Endothelial cell of umbilical vein (primary cell): ENCODE measurements at places on chromosomes 5 and 9. TPM values are rescaled to one million over a fixed set of nuclear protein-coding genes. Genes with fewer than 3 reads are reported as not detected.

GRCh38 chr9:27192291-27192960 lies 83.4 kb downstream of the TEK start:
- no peak overlapping the region for H3K27ac ChIP-seq
- H3K27me3 ChIP-seq, result no peaks in the 10 kb centered on the region
- peaks cover 3% of the 10 kb centered on the region for H3K36me3 ChIP-seq
- DNase-seq, result peak; percentile 37

- no peak overlapping the region for H3K4me3 ChIP-seq
- no peak for DNase-seq
- no peaks in the 10 kb centered on the region for H3K27me3 ChIP-seq
Measured at GRCh38 chr9:73050065-73050816, 97.4 kb upstream of the ALDH1A1 start.

Gene PSD2
- total RNA-seq, result not detected in 2 replicates

DNA sequence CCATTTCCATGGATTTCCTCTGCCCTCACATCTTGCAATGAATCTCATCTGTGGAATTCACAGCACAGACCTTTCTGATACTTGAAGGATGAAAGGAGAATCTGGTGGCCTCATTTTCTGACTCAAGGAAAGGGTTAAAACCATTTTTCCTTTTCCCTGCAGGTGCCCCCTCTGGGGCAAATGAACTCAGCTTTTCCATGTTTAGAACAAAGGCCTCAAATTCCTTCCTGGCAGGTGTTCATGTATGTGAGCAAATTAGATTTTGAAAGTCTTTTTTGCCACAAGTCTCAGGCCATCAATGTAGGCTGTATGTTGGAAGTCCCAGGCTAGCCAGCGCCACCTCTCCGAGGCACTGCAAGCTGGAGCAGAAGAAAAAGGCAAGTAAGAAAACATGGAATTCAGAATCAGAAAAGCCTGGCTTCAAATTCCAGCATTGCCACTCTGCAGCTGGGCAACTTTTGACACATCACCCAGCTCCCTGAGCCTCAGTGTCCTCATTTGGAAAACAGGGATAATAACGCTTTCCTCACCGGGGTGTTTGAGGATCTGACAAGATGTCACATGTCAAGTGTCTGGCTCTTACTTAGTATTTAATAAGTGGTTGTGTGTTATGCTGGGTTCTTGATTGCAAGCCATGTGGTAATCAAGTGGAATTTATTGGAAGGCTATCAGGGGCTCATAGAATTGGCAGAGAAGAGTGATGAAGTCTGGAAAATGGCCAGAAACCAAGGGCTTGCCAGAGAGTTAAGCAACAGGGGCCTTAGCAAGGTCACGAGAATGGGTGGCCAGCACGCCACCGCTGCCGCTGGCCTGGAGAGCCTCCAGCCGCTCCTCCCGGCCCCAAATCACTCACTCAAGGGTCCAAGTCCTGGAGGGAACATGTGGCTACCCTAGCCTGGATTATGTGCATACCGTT lies 48.4 kb upstream of the SMIM23 start:
- H3K27me3 ChIP-seq, result peaks cover 5% of the 10 kb centered on the region
- H3K27ac ChIP-seq, result no peak overlapping the region
- no peak for DNase-seq
- H3K36me3 ChIP-seq, result no peaks in the 10 kb centered on the region
- H3K4me3 ChIP-seq, result no peak overlapping the region

Gene PFN3
- total RNA-seq, result not detected in 2 replicates

Gene ABO
- total RNA-seq, result not detected in 2 replicates

Gene OSTF1
- 70.9 and 73.6 TPM in 2 replicates for total RNA-seq

DNA sequence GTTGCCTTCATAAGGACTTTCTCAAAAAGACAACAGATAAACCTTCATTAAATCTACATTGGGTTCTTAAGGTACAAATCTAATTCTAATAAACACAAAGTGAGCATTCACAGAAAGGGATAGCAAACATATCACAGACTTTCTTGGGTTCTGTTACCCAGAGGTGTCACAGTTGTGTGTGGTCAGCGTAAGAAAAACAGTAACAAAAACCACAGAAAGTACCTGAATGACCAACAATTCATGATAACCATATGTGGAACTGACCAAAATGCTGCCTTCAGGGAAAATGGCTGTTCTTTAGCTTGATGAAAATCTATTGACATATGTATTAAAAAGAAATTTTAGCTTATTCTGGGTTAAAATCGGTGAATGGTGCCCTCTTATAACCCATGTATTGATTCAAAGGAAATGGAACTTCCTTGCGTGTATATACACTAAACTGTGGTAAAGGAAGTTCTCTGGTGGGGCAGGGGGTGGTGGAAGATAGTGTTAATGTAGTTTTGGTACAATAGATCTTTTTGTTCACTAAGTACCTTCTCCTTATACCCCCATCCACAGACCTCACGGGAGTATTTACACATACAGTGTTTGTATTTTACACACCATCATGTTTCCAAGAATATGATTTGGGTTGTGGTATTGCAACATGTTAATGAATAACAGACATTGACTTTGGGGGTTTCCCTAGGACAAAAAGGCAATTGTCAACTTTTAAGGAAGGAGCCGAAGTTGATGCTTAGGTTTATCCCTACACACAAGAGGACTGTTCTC lies 152.5 kb downstream of the APBA1 start:
- peaks cover 5% of the 10 kb centered on the region for H3K4me1 ChIP-seq
- H3K27me3 ChIP-seq, result peaks cover 2% of the 10 kb centered on the region
- H3K27ac ChIP-seq, result no peak overlapping the region
- peak; percentile 26 for DNase-seq

DNA sequence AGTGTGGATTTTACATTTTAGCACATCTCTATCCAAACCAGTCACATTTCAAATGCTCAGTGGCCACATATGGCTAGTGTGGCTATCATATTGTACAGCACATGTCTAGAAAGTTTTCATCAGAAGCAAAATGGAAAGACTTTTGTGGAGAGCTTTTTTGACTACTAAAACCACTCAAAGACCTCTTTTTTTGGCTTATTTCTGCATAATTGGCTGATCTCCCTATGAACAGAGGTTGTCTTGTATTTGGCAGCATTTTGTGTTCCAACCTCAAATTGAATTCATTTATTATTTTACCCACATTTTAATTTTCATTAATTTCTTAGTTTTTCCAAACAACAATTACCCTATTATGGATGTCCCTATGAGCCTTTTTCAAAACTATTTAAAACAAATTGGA lies 395.7 kb downstream of the TLE1 start:
- no peaks in the 10 kb centered on the region for H3K4me1 ChIP-seq
- no peaks in the 10 kb centered on the region for H3K36me3 ChIP-seq
- DNase-seq, result no peak
- no peak overlapping the region for H3K27ac ChIP-seq
- H3K27me3 ChIP-seq, result no peaks in the 10 kb centered on the region

- no peak overlapping the region for H3K4me3 ChIP-seq
- H3K27ac ChIP-seq, result no peak overlapping the region
- H3K27me3 ChIP-seq, result peaks cover 5% of the 10 kb centered on the region
- H3K4me1 ChIP-seq, result no peaks in the 10 kb centered on the region
- no peak for DNase-seq
Measured at GRCh38 chr5:170293273-170293672, 4.3 kb downstream of the LCP2 start.

DNA sequence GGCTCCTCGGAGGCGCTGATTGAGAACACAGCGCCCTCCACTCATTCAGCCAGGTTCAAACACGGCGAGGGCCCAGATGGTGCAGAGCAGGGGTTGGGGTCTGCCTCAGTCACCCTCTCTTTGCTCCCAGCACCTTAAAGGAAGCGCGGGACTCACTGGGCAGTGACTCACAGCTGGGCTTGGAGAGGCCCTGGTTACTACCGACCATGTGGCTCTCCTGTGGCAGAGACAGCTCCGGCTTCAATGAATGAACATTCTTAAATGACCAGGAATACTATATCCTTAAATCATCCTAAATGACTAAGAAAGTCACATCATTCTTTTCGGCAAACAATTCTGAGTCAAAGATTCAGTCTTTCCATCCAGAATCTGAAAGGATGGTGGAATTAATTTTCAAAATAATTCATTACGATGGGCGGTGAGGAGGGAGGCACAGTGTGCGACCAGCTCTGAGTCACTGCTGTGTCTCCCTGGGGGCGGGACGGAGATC lies 1.6 kb upstream of the INPP5E start:
- no peaks in the 10 kb centered on the region for H3K27me3 ChIP-seq
- H3K36me3 ChIP-seq, result peaks cover 41% of the 10 kb centered on the region
- peaks cover 12% of the 10 kb centered on the region for H3K4me1 ChIP-seq
- DNase-seq, result no peak
- H3K27ac ChIP-seq, result no peak overlapping the region

Gene SLC6A3
- total RNA-seq, result not detected in 2 replicates

DNA sequence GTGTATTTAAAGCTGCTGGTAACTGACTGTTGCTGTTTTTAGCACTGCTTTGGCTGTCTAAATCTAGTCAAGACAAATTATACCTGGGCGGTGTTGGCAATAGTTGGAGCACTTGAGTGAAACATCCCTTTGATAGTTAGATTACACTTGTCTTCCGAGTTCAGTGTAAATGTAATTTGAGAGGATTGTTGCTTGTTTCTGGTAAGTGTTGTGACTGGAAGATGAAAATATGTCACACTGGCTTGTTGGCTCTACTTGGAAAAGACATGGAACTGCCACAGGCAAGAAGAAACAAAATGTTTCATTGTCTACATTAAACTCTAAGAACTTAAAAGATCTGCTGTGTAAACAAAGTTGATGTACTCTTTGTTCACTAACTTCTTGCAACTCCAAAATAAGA lies 49.2 kb upstream of the PTPRD start:
- DNase-seq, result no peak
- no peak overlapping the region for H3K27ac ChIP-seq
- no peaks in the 10 kb centered on the region for H3K27me3 ChIP-seq
- no peaks in the 10 kb centered on the region for H3K4me1 ChIP-seq
- H3K36me3 ChIP-seq, result no peaks in the 10 kb centered on the region

DNA sequence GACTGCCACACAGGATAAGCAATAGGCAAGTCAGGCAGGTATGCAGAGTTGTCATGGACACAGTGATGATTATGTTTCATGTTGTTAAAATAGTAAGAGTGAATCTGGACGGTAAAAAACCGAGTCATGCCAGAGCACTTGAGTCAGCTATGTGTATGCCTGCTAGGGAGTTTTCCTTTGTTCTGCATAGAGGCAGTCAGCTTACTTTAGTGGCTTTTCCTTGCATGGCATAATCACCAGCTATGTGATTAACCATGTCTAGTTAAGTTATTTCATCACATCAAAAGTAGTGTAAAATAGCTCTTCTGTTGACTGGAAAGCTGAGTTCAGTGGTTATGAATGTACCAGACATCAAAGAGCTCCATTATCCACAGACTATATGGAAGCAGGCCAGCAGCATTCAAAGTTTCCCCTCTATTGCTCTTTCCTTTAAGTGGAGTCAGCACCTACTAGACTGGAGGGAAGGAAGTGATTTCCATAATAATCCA lies 989.8 kb downstream of the TLE1 start:
- no peak for DNase-seq
- H3K36me3 ChIP-seq, result no peaks in the 10 kb centered on the region
- H3K27ac ChIP-seq, result no peak overlapping the region
- no peak overlapping the region for H3K4me3 ChIP-seq
- no peaks in the 10 kb centered on the region for H3K27me3 ChIP-seq
- H3K4me1 ChIP-seq, result no peaks in the 10 kb centered on the region

DNA sequence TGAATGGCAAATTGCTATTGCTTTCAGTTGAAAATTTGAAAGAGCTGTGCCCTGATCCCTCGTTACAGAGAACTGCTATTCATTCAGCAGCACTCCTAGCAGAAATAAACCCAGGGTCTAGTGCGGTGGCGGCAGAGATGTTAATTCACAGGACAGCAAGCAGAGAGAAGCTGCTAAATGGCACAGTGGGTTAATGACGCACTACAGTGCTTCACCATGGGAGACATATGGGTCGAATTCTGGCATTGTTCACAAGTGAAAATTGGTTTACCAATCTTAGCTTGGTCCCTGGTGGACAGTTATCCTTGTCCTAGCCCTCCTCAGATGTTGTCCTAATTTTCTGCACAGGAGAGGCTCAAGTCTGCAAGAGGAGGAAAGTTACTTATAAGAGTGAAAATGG lies 807.4 kb downstream of the TLE1 start:
- H3K27ac ChIP-seq, result no peak overlapping the region
- no peak overlapping the region for H3K4me3 ChIP-seq
- DNase-seq, result no peak
- H3K4me1 ChIP-seq, result no peaks in the 10 kb centered on the region

- H3K4me3 ChIP-seq, result no peak overlapping the region
- H3K36me3 ChIP-seq, result no peaks in the 10 kb centered on the region
- H3K4me1 ChIP-seq, result peaks cover 6% of the 10 kb centered on the region
- DNase-seq, result no peak
- no peak overlapping the region for H3K27ac ChIP-seq
Measured at GRCh38 chr9:89928106-89928505, 323.3 kb downstream of the GADD45G start.

- no peaks in the 10 kb centered on the region for H3K4me1 ChIP-seq
- no peak for DNase-seq
- H3K4me3 ChIP-seq, result no peak overlapping the region
- H3K27ac ChIP-seq, result no peak overlapping the region
- no peaks in the 10 kb centered on the region for H3K36me3 ChIP-seq
- peaks cover 4% of the 10 kb centered on the region for H3K27me3 ChIP-seq
Measured at GRCh38 chr5:127411381-127411780, 106.1 kb upstream of the PRRC1 start.

- peaks cover 7% of the 10 kb centered on the region for H3K4me1 ChIP-seq
- no peak overlapping the region for H3K27ac ChIP-seq
- DNase-seq, result no peak
- peaks cover 24% of the 10 kb centered on the region for H3K36me3 ChIP-seq
Measured at GRCh38 chr5:73861313-73861988, 235.5 kb downstream of the ARHGEF28 start.

Gene TNFSF15
- total RNA-seq, result 13.6 and 14.3 TPM in 2 replicates

Gene PCDHGA6
- total RNA-seq, result 2.7 and 2.9 TPM in 2 replicates

GRCh38 chr5:157509093-157509492 lies 49.1 kb downstream of the NIPAL4 start:
- DNase-seq, result no peak
- no peaks in the 10 kb centered on the region for H3K27me3 ChIP-seq
- no peak overlapping the region for H3K27ac ChIP-seq
- H3K4me1 ChIP-seq, result peaks cover 42% of the 10 kb centered on the region
- H3K4me3 ChIP-seq, result no peak overlapping the region

Gene SLC6A7
- total RNA-seq, result not detected in 2 replicates

DNA sequence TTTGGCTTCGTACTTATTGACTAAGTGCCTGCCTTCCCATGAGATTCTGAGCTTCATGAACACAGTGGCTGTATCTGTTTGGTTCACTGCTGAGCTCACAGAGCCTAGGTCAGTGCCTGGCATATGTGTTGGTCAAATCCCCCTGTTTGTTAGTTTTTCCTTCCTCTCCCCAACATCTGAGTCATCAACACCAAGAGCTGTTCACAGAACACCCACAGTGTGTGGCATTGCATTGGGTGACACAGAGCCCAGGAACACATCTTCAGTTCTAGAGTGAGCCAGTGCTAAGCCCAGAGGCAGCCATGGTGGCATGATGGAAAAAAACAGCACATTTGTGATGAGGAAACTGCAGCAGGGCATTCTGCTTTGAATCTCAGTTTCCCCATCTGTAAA lies 294.6 kb downstream of the SEC61B start:
- H3K27me3 ChIP-seq, result no peaks in the 10 kb centered on the region
- H3K4me1 ChIP-seq, result no peaks in the 10 kb centered on the region

DNA sequence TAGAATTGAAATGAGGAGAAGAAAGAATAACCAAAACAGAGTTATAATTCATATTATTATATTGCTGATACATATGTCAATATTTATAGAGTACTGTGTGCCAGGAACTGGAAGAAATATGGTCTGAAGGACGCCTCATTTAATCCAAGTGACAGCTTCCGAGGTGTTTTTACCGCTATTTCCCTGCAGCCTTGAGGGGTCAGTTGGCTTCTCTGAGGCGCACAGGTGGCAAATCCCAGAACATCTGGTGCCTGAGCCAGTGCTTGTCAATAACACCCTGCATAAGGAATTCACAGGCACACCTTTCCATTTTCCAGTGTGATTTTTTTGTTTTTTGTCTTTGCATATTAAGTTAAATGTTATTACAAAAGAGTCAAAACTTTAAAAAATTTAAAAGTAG lies 43.3 kb upstream of the CTSL start:
- peaks cover 29% of the 10 kb centered on the region for H3K36me3 ChIP-seq
- no peak overlapping the region for H3K4me3 ChIP-seq
- DNase-seq, result no peak
